ENCODE measurements at places on chromosomes 2 and 18. TPM values are rescaled to one million over a fixed set of nuclear protein-coding genes. Genes with fewer than 3 reads are reported as not detected.

The SERPINB3 gene
- not detected for total RNA-seq

The GALNT5 gene
- total RNA-seq, result 0.11 TPM

The TANC1 gene
- total RNA-seq, result 28.1 TPM

DNA sequence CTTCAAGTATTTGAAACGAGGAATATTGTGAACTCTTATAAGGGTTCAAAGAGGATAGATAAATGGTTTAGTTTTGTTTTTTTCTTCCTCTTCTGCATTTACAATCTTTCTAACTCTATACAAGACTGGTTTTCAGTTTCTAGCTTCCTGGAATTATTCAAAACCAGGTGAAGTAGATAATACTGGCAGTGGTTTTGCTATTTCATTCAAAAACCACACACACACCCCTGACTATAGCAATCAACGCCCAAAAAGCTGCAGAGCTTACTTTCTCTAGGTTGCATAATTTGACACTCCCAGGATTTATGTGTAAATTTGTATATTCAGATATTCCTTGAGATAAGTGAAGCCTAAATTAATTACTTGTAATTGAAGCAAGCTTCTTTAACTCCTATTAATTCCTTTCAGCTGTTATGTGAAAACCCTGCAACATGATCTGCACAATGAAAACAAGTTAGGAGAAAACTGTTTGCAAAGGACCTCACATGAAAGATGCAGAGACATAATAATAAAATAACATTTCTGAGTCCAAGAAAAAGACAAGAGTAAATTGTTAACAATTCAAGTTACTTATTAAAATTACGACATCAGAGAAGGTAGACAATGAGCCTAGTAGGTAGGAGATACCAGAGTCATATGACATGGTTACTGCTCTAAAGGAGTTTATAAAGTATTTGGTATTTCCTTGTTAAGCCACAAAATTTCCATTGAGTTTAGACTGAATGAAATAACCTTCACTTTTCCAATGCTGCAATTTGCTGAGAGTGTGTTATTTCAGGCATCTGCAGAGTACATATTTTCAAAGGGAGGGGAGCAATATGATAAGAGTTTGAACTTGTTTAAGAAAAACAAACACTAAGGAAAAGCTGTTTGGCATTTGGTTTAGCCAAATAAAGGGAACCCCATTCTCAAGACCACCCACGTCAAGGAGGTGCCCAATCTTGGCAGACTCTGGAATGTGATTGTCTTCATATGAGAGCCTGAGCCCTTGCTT is 1.6 kb upstream of the NFE2L2 start:
- H3K4me1 ChIP-seq, result peaks cover 12% of the 10 kb centered on the region
- peak overlapping the region; percentile 96 for H3K4me3 ChIP-seq
- H3K36me3 ChIP-seq, result no peaks in the 10 kb centered on the region
- no peak for DNase-seq
- H3K27me3 ChIP-seq, result no peaks in the 10 kb centered on the region

- no peak overlapping the region for H3K4me3 ChIP-seq
- no peak overlapping the region for H3K27ac ChIP-seq
- no peak for DNase-seq
- no peaks in the 10 kb centered on the region for H3K4me1 ChIP-seq
These were observed 36.9 kb downstream of the CRACDL start for GRCh38 chr2:98899041-98899702.

- peaks cover 8% of the 10 kb centered on the region for H3K4me1 ChIP-seq
- H3K4me3 ChIP-seq, result no peak overlapping the region
- no peaks in the 10 kb centered on the region for H3K27me3 ChIP-seq
- no peak for DNase-seq
These were observed 201.5 kb downstream of the FAM210A start for GRCh38 chr18:13524811-13525210.

DNA sequence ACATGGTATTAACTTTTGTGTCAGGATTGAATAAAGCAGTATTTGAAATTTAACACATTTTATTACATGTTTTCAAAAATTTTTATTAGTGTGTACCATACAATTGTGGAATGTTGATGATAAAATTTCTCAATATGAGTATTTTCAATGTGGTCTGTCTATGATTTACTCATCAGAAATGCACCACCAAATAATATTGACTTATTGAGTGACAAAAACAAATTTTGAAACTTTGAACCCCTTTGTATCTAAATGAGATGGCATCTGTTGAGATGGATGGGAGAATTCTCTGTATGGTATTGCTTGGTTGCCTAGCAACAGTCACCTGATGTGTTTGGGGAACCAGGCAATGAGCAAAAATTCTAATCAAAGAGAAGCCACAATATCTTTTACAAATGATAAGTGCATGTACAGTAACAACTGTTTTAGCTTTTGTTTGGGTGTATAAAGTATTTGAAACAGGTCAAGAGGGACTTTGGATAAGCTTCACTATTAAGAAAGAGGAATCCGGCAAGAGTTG is 400.1 kb downstream of the CCDC85A start:
- no peak overlapping the region for H3K27ac ChIP-seq
- DNase-seq, result no peak
- no peaks in the 10 kb centered on the region for H3K27me3 ChIP-seq
- no peaks in the 10 kb centered on the region for H3K36me3 ChIP-seq

- no peak overlapping the region for H3K27ac ChIP-seq
- no peak overlapping the region for H3K4me3 ChIP-seq
- no peaks in the 10 kb centered on the region for H3K36me3 ChIP-seq
- no peaks in the 10 kb centered on the region for H3K4me1 ChIP-seq
These were observed 45.1 kb upstream of the SERTAD2 start for GRCh38 chr2:64698668-64699444.

All from adrenal gland (tissue), 19 donors.